ENCODE measurements at places on chromosomes 2 and 18.

DNA sequence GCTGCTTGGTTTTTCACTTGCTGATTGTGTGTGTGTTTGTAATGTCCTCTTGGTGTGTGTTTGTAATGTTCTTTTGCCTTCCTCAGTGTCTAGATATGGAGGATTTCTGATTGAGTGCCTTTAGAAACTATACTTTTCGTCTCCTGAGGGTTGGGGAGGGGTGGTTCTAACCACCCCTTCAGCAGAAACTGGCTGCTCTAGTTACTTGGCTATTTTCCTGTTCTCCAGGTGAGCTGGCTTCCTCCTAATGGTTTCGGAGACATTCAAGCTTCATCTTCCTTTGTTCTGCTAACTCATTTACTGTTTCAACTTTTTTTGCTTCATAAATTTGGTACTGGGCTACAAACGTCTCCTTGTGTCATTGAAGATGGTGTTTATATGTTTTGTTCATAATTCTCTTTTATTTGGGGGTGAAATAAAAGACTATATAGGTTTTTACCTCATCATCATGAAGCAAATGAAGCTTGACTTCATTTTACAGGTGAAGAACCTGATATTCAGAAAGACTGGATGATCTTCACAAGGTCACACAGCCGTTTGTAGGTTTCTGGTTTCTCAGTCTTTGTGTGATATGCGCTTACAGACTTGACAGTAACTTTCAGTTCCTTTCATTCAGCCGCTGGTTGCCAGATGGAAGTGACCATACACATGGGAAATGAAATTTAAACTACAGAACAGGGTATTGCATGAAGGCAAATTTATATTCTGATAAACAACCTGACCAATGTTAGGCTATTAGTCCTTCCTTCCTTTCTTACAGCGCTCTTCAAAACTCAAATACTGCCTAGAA is 238.5 kb downstream of the GALR1 start:
- no peak for DNase-seq

DNA sequence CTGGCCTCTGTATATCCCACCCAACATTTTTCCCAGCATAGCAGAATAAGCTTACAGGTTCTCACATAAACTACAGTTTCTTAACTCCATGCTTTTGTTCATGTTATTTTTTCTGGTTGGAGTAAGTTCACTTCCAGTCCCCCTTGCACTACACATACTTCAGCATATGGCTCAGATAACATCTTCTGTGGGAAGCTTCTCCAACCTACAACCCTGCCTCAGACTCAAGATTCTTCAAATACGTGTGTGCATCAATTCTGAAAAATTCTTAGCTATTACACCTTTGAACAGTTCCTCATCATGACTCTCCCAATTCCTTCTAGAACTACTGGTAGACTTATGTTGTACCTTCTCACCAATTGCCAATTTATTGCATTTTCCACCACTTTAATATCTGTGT is 7.5 kb upstream of the CPLX4 start:
- no peak for DNase-seq

DNA sequence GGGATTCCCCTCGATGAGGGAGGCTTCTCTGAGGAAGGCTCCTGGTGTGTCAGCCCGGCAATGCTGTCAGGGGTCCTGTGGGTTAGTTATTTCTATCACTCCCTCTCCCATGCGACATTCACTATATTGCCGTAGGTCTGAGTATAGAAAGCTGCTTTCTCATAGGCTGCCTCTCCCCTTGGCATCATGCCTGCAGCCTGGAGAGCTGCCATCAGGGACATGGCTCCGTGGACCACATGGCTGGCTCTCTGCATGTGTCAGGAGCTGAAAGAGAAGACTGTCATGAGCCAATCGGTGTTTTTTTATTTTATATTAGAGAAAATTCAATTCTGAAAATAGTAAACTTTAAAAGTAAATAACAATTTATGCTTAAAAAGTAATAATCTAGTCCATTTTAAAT is 198.0 kb downstream of the CDH20 start:
- DNase-seq = no peak

- no peak for DNase-seq
Observed at GRCh38 chr2:45390441-45390840, 220.6 kb downstream of the SRBD1 start.

DNA sequence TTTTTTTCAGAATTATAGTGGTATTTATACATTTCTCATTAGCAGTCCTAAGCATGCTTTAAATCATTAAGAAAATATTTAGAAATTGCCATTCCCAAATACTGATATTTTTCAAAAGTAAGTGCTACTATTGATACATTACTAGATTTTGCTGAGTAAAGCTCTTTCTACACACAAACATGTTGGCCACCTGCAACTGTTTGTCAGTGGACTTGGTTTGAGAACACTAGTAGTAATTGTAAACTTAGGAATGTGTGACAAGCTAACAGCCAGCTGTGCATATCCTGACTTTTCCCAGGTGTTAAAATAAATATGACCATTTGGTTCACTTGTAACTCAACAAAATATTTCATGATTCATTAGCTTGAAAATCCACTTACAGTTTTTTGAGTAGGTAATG is 103.1 kb downstream of the MSTN start:
- DNase-seq = no peak

- no peak for DNase-seq
Observed at GRCh38 chr2:237150186-237150585, 64.5 kb downstream of the COPS8 start.

DNA sequence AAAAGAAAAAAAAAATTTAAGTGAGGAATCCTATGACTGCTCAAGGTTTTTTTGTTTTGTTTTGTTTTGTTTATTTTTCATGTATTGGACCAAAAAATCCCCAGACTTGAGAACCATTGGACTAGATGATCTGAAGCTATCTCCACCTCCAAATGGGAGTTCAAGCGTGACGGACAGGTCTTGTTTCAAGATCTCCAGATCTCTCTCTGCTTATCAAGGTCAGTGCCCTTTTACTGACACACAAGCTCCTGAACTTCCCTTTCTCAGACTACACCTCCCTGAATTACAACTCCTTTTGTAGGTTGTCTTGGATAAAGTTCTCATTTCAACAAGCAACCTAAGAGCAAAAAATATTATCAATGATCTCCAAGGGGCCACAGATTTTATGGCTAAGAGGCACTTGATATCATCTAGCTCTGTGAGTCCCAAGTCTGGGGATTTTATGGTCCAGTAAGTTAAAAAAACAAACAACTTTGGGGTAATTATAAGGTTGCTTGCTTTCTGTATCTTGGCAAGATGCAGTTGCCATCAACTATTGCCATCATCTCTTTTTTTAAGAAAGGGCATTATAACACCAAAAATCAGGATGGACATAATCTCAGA is 396.0 kb upstream of the ATP5MC3 start:
- no peak for DNase-seq

- DNase-seq = no peak
Observed at GRCh38 chr18:11025671-11026070, 123.7 kb downstream of the PIEZO2 start.

DNA sequence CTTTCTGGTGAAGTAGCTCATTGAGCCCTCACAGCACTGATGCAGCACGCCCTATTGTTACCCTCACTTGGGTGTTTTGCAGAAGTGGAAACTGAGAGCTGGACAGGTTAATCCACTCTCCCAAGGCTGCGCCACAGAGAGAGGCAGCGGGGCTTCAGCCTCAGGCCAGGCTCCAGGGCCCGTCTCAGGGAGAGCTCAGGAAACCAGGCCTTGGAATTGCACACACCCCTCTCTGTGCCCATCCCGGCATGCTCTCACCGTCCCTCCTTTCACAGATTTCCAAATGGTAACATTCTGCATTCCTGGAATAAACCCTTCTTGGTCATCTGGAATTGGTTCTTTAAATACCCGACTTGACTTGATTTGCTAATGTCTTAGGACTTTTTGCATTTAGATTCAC is 51.5 kb downstream of the TWIST2 start:
- DNase-seq = no peak

DNA sequence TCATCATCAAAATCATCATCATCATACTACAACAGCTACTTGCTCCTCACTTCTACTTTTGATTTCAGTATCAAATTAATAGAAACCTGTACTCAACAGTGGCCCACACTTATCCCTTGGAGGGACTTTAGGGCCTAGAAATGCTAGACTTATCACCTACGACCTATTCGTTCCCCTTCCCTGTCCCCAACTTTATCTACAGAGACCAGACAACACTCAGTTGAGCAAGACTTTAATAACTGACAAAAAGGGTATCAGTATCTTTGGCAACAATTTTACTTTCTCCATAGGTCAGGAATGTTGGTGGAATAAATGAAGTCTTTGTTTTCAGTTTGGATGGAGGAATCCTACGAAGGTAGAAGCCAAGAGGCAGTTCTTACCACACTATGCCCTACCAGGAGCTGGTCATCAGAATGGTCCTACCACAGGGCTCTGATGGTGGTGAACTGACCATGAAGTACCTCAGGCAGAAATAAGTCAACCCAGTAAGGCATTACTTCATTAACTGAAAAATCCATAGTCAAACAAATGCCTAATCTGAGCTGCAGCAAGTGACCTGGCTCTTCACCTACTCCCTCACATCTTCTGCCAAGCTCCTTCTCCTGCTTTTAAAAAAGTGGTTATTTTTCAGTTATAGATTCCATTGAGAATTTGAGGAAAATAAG is 26.6 kb downstream of the MBD2 start:
- no peak for DNase-seq

DNA sequence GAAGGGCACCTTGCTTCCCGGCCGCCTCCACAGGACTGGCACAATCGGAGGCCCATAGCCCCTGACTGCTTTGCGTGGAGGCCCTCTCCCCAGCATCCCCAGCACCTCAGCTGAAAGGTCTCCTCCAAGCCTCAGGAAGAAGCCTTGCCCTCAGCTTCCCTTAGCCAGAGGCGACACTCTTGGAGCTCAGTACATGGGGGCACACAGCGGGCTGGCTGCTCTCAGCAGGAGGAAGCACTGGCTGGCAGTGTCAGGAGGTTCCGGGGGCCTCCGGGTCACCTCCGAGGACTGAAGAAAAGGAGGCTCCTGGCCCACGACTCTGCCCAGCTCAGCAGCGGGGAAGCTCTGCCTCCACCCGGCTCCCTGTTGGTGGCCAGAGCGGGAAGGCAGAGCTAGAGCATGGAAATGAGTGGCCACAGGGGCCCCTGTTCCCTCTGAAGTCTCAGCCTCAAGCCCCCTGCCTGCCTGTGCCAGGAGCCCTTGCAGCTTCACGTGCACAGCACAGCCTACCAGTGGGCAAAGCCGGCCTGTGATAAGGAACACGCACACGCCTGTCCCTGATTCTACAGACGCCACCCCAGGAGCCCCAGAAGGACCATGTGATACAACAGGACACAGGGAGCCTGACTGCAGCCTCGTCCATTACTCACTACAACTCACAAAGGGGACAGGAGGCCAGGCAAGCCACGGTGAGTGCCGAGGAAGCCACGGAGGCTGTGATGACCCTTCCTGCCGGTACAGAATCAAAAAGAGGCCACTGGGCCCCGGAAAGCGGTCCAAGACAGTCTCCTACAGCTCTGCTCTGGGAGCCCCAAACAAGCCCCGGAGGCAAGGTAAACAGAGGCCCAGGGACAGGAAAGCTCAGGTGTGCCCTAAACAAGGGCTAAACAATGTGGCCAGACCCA is 15.5 kb downstream of the HDAC4 start:
- DNase-seq = no peak

DNA sequence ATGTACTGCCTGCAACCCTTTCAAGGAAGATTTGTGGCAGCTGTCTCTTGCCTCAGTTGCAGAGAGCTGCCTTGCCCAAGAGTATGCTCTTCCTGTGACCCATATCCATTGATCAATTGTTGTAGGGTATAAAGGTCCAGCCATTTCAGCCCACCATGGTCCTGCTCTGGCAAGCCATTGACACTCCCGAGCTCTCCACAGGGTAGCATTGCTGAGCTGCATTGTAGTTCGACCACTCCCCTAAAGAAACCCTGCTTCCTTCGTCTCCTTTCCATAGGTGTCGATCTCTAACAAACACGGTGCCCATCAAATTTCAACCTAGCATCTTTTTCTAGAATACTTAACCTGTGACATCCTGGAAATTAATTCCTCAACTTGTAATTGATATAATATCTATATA is 104.9 kb upstream of the NDUFV2 start:
- no peak for DNase-seq

GRCh38 chr2:147250652-147251356 is 594.0 kb upstream of the ACVR2A start:
- DNase-seq = no peak

Data from H9 (cell line).